ENCODE measurements at places on chromosomes 2 and 18.

GRCh38 chr2:177551989-177552421 is 159.4 kb downstream of the AGPS start:
- DNase-seq: peak; percentile 64

GRCh38 chr18:76977684-76978232 is 154.8 kb downstream of the MBP start:
- DNase-seq: no peak

- no peak for DNase-seq
These were observed 16.9 kb downstream of the IMPA2 start for GRCh38 chr18:11998193-11998592.

- DNase-seq: no peak
These were observed 209.5 kb upstream of the SMAD7 start for GRCh38 chr18:49160079-49160930.

Data from globus pallidus (tissue), 1 donor.